ENCODE measurements at places on chromosomes 5 and 9. TPM values are rescaled to one million over a fixed set of nuclear protein-coding genes. Genes with fewer than 3 reads are reported as not detected.
A peak's percentile ranks its signal among the peaks of the same experiment; 100 is the strongest.

- H3K36me3 ChIP-seq: no peaks in the 10 kb centered on the region
- DNase-seq: no peak
- no peaks in the 10 kb centered on the region for H3K27me3 ChIP-seq
- H3K4me3 ChIP-seq: no peak overlapping the region
- no peak overlapping the region for H3K27ac ChIP-seq
- no peaks in the 10 kb centered on the region for H3K4me1 ChIP-seq
Measured at GRCh38 chr9:7089406-7090193, 331.8 kb downstream of the KDM4C start.

- peaks cover 46% of the 10 kb centered on the region for H3K4me1 ChIP-seq
- H3K36me3 ChIP-seq: no peaks in the 10 kb centered on the region
- no peaks in the 10 kb centered on the region for H3K27me3 ChIP-seq
- H3K27ac ChIP-seq: no peak overlapping the region
Measured at GRCh38 chr9:128070874-128071273, 2.8 kb downstream of the SLC25A25 start.

GRCh38 chr5:146020100-146020499, 83.7 kb downstream of the SH3RF2 start:
- H3K27ac ChIP-seq: no peak overlapping the region
- no peak for DNase-seq
- peaks cover 2% of the 10 kb centered on the region for H3K4me1 ChIP-seq
- no peaks in the 10 kb centered on the region for H3K27me3 ChIP-seq
- no peak overlapping the region for H3K4me3 ChIP-seq

- H3K4me1 ChIP-seq: peaks cover 14% of the 10 kb centered on the region
- no peaks in the 10 kb centered on the region for H3K27me3 ChIP-seq
- no peak for DNase-seq
- H3K36me3 ChIP-seq: no peaks in the 10 kb centered on the region
- H3K27ac ChIP-seq: no peak overlapping the region
Measured at GRCh38 chr9:69411246-69411645, 86.2 kb downstream of the ENTREP1 start.

Gene PCDHGA11
- 14.9 TPM for polyA plus RNA-seq

GRCh38 chr9:83034026-83034425, 28.9 kb downstream of the RASEF start:
- H3K4me1 ChIP-seq: no peaks in the 10 kb centered on the region
- no peak for DNase-seq
- no peak overlapping the region for H3K4me3 ChIP-seq
- H3K27me3 ChIP-seq: no peaks in the 10 kb centered on the region

DNA sequence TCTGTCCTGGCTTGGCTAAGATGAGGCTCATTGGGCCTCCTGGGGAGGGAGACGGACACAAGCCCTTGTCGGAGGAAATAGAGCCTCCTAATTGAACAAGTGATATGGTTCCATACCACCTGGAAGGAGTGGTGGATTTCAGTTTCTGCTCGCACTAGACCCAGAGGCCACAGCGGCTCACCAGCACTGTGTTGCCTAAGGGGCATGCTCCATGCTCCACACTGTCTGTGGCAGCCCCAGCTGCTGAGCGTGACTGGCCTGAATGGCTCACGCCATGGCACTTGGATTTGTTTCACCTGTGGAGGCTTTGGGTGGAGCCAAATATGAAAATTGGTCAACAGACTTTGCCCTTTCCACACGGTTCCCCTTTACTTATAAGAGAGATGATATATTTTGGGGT, 181.1 kb downstream of the HSPA4 start:
- H3K27me3 ChIP-seq: no peaks in the 10 kb centered on the region
- H3K4me1 ChIP-seq: no peaks in the 10 kb centered on the region
- DNase-seq: no peak
- H3K4me3 ChIP-seq: no peak overlapping the region
- no peaks in the 10 kb centered on the region for H3K36me3 ChIP-seq

- H3K27me3 ChIP-seq: no peaks in the 10 kb centered on the region
- H3K4me1 ChIP-seq: no peaks in the 10 kb centered on the region
- no peaks in the 10 kb centered on the region for H3K36me3 ChIP-seq
- no peak for DNase-seq
- no peak overlapping the region for H3K27ac ChIP-seq
Measured at GRCh38 chr9:82206490-82206889, 217.9 kb downstream of the SPATA31D1 start.

DNA sequence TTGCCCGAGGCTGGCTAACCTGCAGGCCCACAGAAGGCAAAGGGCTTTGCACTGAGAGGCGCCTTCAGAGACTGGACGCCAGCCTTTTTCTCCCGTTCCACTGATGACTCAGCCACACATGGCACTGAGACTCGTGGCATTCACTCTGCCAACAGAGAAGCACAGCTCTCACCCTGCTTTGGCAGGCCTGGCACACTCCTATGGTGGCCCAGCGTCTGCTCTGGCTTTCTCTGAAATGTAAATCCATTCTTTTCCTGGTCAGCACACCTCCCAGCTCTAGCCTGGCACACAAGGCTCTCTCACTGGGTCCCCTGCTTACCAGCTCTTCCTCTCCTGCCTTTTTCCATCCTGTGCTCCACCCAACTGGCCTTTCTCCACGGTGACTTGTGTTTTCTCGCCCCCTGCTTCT, 5.9 kb upstream of the MELK start:
- no peaks in the 10 kb centered on the region for H3K27me3 ChIP-seq
- no peak overlapping the region for H3K4me3 ChIP-seq
- peak overlapping the region; percentile 37 for H3K27ac ChIP-seq
- DNase-seq: no peak
- H3K36me3 ChIP-seq: no peaks in the 10 kb centered on the region
- H3K4me1 ChIP-seq: peaks cover 5% of the 10 kb centered on the region

Measured in spinal cord (tissue), 10 donors.